ENCODE measurements at places on chromosomes 7 and 10.

DNA sequence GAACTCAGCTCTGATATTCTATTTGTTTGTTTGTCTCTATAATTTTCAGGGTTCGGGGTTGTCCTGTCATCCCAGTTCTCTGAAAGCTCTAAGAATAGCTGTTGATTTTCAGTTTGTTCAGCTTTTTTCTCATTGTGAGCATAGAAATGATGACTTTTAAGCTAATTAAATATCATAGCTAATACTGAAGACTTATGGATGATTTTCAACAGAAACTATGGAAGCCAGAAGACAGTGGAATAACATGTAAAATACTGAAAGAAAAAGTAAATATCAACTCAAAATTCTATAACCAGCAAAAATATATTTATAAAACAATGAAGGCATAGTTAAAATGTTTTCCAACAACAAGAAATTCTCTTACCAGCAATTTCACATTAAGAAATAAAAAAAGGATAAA lies 96.4 kb upstream of the ETV1 start:
- no peak for DNase-seq

- DNase-seq, result peak; percentile 42
Observed at GRCh38 chr10:67763499-67764011, 67.6 kb upstream of the CTNNA3 start.

GRCh38 chr7:42070068-42070467 lies 166.9 kb downstream of the GLI3 start:
- no peak for DNase-seq

GRCh38 chr10:60031183-60031582 lies 124.8 kb upstream of the CCDC6 start:
- DNase-seq, result no peak

GRCh38 chr10:71205468-71205867 lies 6.9 kb upstream of the UNC5B start:
- no peak for DNase-seq

GRCh38 chr10:88624840-88625239 lies 38.3 kb downstream of the LIPJ start:
- DNase-seq, result no peak

All from HS-27A (cell line).